ENCODE measurements at places on chromosomes 7 and 10.

DNA sequence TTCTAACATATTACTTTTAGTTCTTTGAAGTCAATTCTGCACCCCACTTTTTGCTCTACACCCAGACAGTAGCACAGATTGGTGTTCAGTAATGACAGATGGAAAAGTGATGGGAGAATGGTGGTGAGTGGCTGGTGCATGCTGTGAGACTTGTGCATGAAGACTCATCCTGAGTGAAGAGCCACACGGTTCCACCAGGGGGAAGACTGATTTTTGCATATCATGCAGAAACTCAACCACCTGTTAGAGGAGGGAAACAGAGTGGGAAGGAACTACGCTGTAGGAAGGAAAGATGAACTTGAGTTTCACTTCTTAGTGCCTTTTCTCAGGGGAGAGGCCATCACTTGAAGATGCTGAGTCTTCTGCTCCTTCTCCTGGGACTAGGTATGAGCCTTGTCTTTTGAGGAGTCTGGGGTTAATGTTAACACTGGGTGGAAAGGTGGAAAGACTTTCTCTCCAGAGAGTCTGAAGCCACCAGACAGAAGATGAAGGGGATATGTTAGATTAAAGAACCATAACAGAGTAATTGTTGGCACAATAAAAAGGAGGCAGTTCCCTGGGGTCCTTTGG, 9.3 kb upstream of the PRSS1 start:
- DNase-seq: no peak

DNA sequence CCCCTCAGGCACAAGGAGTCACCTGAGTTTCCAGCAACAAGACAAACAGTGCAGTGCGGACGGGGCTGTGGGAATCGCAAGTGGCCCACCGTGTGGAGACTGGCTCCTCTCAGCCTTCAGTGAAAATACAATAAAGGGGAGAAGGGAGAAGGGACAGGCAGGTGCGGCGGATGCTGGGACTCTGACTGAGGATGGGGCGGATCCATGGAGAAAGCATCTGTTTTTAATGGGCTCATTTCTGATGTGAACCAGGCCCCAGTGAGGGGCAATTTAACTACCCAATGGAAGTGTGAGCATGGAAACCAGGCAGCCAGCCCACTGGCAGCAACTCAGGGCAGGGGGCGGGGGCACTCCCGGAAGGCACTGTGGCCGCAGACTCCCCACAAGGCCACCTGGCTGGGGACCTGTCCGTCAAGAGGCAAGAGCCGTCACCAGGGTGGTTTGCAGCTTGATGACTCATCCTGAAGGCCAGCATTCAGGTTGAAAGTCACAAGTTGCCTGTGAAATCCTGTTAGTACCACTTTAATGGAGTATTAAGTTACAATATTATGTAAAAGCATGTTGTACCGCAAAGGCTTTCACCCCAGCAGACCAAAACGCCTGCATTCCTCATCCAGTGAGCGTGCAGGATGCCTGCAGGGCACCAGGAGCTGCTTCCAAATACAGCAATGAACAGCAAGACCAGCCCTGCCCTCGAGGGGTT, 476.4 kb downstream of the PTPRN2 start:
- DNase-seq: no peak

DNA sequence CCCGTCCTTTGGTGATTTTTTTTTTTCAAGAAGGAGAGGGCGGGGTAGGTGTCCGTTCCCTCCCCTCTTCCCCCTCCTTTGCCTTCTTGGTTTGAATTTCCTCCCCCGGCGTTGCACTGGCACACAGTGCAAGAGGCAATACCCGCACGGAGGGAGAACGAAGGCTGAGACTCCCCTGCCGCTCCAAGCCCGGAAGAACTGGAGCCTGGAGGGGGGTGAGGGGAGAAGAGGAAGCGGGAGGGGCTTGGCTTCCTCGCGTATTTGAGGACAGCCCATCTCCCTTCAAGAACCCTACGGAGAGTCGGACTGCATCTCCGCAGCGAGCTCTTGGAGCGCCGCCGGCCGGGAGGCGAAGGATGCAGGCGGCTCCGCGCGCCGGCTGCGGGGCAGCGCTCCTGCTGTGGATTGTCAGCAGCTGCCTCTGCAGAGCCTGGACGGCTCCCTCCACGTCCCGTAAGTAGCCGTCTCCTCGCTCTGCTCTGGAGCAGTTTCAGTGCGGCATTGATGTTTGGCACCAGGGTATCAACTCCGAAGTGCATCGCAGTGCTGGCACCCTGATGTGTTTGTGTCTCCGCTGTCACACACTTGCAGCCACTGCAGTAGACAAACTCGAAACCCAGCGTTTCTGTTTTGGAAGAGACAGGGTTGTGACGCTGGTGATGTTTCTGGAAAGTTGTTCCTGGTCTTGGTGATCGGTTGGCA, at the start of gene CNTNAP2:
Gene CNTNAP2 (plus strand): TSS at position 281 of the 702 bp plus-strand sequence. CDS start 76 bp downstream, at position 357.
- no peak for DNase-seq

DNA sequence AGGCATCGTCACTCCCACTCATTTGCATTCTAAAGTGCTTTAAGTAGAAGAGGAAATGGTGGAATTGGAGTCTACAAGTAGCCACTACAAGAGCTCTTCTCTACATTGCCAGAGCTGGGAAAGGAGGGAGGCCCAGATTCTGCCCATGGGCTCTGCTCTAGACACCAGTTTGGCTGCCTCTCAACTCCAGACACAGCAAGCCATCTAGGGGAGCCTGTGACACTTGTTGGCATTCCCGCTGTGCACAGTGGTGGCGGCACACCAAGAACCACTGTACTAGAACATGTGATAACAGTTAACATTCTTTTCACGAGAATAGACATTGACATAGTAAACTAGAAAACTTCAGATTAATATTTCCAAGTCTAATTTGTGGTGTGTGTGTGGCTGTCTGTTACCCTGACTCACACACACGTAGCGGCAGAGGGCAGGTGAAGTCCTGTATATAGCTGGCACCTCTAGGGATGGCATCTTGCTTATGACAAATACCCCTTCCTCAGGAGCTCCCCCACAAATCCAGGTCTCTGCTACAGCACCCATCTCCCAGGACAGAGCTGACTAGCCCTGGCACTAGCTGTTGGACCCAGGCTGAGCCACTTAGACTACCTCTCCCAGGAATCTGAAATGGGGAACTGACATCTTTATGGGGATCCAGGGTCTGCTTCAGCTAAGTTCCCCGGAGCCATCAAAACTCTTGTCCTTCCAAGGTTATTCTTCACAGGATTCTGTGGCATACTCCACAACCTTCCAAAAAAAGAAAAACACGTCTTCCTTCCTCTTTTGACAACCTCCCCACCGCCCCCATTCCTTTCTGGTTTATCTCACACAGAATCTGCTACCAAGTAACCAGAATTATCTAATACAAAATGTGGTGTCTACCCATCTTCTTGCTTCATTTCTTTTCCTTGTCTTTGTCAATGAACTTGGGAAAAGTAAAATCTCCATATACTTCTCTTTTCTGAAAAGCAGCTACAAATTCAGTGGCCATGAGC, 54.7 kb upstream of the MRLN start:
- DNase-seq: no peak

DNA sequence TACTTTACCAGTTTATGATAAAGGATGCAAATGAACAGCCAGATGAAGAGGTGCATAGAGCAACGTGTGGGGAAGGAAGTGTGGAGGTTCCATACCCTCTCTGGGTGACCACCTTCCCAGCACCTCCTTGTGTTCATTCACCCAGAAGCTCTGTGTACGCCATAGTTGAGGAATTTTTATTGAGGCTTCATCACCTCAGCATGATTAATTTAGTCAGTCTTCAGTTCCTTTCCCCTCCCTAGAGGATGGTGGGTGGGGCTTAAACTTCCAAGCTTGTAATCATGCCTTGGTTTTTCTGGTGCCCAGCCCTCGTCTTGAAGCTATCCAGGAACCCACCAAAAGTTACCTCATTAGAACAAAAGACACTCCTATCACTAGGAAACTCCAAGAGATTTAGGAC, 162.7 kb downstream of the PLCE1 start:
- DNase-seq: no peak

DNA sequence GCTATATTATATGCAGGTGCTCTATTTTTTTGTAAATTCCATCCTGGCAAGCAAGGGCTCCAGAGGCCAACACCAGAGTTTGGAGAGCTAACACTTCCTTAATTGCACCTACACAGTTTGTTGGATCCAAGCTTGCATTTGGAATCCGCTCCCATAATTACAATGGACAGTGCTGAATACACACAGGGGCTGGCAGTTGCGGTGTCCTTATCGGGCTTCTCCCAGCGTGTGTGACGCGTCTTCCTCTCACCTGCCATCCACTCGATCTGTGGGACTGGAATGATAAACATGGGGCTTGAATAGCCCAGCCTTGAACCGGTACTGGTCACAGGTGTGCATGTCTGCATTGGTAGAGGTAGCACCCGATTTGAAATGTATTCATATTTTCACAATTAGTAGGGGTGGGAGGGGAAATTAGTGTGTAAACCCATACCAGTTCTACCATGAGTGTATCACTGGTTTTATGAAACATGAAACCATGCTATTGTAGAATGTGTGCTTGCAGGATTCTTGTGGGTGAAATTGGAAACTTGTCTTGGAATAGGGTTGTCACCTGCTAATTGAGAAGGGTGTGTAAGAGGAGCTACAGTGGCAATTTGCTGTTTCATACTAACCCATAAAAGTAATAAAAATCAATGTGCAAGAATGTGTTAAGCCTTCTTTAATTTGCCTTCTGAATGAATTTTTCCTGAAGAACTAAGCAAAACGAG, 316.5 kb downstream of the WDR11 start:
- no peak for DNase-seq

GRCh38 chr10:133226251-133226808, 3.7 kb upstream of the UTF1 start:
- DNase-seq: no peak

DNA sequence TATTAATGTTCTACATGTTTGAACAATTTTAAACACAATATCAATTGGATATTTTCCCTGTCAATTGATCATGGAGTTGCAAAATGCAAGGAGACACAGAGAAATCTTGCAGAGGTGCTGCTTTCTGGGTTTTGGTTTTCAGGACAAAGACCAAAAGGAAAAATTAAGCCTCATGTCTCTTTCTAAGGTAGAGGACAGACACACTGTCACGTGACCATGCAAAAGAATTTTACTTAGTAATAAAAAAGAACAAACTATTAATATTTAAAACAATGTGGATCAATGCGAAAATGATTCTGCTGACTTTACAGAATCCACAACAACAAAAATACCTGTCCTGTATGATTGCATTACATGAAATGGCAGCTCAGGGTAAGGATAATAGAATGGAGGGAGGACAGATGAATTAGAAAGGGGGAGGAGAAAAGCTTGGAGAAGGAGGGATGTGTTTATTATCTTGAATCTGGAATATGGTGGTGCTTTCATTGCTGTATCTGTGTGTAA, 493.7 kb upstream of the NUPR2 start:
- DNase-seq: no peak

- DNase-seq: no peak
Measured at GRCh38 chr7:132393789-132394261, 182.4 kb downstream of the PLXNA4 start.

DNA sequence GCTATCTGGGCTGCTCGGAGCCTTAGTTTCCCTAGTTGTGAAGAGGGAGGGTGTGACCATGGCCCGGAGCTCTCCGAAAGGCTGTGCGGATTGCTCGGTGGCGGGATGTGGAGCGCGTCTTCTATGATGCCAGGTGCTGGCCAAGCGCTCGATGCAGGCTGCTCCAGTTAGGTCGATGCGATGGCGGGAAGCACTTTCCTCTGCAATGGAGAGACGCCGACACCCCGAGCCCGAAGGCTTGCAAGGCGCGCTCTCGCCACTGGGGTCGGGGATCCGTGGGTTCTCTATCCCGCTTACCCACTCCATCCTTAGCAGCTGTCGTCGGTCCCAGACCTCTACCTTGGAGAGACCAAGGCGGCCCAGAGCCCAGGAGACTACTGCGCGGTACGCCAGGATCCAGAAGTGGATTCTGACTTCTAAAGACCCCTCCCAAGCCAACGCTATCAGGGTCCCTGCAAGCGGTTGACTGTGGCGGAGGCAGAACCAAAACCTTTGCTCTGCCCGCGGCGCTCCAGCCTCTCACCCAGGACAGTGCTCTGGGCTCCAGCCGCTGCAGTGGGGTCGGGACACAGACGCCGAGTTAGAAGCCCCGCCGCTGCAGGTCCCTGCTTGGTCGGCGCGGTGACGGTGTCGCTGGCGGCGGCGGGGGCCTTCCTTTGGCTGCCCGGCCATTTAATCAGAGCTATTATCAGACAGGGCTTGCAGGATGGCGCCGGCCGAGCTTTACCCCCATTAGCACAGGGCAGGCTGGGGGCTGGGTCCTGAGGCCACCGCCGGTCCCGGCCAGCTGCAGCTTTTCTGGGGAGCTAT, 7.8 kb upstream of the TBX20 start:
- DNase-seq: no peak

DNA sequence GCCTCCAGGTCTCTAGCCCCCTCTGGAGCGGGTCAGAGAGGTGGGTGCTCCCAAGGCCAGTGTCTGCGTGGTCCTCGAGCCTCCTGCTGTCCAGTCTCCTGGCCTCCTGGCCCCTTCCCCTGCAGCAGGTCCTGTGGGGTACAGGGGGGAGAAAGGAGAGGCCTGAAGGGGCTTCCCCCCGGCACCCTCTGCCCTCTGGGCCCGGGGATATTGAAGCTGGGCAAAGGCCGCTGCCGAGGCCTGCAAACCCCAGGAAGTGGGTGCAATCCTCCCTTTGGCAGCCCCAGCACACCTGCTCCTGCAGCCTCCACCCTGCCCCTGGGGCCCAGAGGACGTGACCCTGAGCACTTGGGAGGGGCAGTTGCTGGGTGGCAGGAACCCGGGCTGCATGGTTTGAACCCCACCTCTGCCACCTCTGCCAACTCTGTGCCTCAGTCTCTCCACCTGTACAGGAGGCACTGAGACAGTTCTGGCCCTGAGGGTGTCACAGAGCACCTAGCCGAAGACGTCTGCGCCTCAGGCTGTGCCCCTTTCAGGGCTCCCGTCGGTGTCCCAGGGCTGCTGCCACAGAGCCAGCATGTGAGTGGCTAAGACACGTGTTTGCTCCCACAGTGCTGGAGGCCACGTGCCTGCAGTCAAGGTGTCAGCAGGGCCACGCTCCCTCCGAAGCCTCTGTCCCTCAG, 59.1 kb upstream of the INPP5A start:
- no peak for DNase-seq

- no peak for DNase-seq
Measured at GRCh38 chr10:7526017-7526400, 115.2 kb upstream of the SFMBT2 start.

GRCh38 chr10:6781133-6781770, 201.2 kb upstream of the PRKCQ start:
- no peak for DNase-seq

DNA sequence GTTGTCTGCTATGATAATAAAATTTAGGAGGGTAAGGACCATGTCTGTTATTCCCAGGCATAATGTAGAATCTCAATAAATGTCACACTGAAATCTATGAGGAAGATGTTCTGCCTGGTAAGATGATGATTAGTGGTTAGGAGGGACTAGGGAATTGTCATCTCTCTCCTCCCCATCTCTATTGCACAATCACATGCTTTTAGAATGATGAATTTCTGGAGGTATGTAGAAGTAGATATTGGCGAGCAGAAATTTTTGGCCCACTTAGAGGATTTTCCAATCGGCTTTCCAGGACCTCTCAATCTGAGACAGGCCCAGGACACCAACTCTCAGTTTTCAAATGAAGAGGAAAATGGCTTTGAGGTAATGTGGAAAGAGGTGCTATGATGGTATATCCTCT, 2.0 kb upstream of the PITX3 start:
- no peak for DNase-seq
